Activated CD4-positive, alpha-beta T cell treated with anti-CD3 and anti-CD28 coated beads, Interleukin-2, amount 10 ng/mL, durations not matched to agents 24 days and 14 days (primary cell): ENCODE measurements at places on chromosomes 11 and 22. TPM values are rescaled to one million over a fixed set of nuclear protein-coding genes. Genes with fewer than 3 reads are reported as not detected.

DNA sequence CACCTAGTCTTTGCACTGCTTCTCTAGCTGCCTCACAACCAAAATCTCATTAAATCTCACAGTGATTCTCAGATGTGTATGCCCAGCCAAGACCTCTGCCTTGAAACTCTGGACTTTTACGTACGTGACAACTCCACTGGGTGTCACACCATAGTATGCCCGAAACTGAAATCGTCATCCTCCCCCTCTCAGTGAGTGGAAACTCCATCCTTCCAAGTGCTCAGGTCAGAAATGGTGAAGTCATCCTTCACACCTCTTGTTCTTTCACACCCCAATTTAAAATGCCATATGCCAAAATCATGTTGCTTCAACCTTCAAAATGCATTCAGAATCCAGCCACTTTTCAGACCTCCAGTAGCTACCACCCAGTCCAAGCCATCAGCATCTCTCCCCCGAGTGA, 42.5 kb downstream of the SFI1 start:
- peak overlapping the region; percentile 99 for H3K27ac ChIP-seq
- peaks cover 51% of the 10 kb centered on the region for H3K36me3 ChIP-seq
- DNase-seq = peak; percentile 76
- peaks cover 39% of the 10 kb centered on the region for H3K4me1 ChIP-seq
- peak overlapping the region; percentile 78 for H3K4me3 ChIP-seq
- H3K27me3 ChIP-seq = no peaks in the 10 kb centered on the region

GRCh38 chr22:44650806-44651205, 51.2 kb upstream of the PRR5 start:
- no peaks in the 10 kb centered on the region for H3K4me1 ChIP-seq
- no peak overlapping the region for H3K27ac ChIP-seq
- no peak for DNase-seq

DNA sequence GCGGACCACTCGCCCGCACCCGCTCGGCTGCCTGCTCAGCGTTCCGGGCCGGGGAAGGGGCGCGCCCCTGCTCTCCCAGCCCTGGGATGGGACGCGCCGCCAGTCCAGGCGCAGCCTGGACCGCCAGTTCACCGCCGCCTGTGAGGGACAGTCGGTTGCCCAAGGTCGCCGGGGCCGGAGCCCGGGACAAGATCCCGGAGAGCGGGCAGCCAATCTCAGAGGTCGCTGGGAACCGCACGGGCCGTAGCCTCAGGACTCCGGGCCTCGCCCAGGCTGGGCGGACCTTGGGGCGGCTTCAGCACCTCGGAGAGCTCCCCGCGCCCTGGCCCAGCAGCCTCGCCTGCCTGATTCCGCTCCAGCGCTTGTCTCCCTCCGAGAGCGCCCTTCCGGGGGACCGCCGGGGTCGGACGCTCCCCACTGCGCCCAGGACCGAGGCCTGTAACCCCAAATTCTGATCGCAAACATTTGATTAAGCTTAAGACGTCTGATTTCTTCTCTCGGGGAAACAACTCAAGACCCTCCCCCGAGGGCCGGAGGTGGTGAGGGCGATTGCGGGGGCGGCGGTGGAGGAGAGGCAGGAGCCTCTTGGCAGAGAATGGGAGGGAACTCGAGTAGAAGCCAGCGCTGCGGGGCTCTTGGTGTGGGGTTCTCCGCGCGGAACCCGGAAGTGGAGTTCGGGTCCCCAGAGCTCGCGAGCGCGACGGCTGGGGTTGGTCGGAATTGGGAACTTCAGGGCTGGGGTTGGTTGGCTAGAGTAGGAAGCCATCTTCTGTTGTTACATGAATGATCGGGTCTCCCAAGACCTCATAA, 1.1 kb upstream of the CHRM4 start:
- peak overlapping the region; percentile 87 for H3K4me3 ChIP-seq
- H3K27me3 ChIP-seq = peaks cover 42% of the 10 kb centered on the region
- peaks cover 9% of the 10 kb centered on the region for H3K36me3 ChIP-seq
- H3K27ac ChIP-seq = peak overlapping the region; percentile 9
- peak; percentile 96 for DNase-seq

GRCh38 chr11:117900121-117900648, 23.7 kb upstream of the FXYD6 start:
- H3K36me3 ChIP-seq = no peaks in the 10 kb centered on the region
- no peak overlapping the region for H3K27ac ChIP-seq
- no peak for DNase-seq
- no peak overlapping the region for H3K4me3 ChIP-seq

NAALADL1 gene
- 12.5 and 13.0 TPM in 2 replicates for total RNA-seq

- no peaks in the 10 kb centered on the region for H3K36me3 ChIP-seq
- peaks cover 2% of the 10 kb centered on the region for H3K4me1 ChIP-seq
- no peak overlapping the region for H3K27ac ChIP-seq
- H3K27me3 ChIP-seq = peaks cover 4% of the 10 kb centered on the region
- DNase-seq = no peak
- no peak overlapping the region for H3K4me3 ChIP-seq
These were observed 16.4 kb upstream of the OR6M1 start for GRCh38 chr11:123822599-123822998.
